ENCODE measurements at places on chromosomes 16 and 17.

- no peak for DNase-seq
Observed at GRCh38 chr16:86880316-86881117, 302.2 kb downstream of the FOXL1 start.

GRCh38 chr17:41710472-41711090 is 1.6 kb upstream of the GAST start:
- no peak for DNase-seq

- DNase-seq, result no peak
Observed at GRCh38 chr17:28071891-28072606, 29.6 kb downstream of the NLK start.

DNA sequence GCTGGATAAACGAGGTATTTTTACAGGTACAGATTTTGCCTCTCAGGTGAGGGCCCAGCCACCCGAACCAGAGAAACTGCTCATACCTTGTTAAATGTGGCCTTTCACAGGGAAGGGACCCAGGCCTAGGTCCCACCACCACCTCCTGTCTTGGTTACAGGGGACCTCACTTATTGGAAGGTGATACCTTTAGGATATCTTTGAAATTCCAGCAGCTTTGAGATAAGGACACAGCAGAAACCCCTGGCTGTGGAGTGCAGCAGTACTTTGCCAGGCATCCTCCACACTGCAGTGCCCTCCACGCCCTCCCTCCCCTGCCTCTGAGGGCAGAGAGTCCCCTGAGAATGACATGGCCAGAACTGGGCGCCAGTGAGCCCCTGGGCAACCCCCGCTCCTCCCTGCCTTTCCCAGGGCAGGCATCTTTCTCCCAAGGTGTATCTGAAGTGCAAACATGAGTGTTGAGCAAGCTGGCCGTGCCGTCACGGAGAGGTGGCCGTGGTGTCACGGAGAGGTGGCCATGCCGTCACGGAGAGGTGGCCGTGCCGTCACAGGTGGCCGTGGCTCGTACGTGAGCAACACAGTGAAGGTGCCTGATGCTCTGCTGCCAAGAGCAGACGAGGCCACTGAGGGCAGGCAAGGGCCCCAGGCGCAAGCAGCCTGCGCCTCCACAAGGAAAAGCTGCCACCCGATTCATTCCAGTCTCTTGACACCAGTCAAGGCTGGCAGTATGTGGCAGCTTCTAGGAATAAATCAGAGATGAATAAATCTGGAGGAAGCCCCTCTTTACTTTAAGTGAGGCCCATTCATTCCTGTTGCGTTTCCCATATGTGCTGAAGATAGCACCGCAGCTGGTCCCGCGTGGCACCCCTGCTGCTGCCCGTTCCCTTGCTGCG is 134.5 kb upstream of the CHMP6 start:
- DNase-seq, result no peak

DNA sequence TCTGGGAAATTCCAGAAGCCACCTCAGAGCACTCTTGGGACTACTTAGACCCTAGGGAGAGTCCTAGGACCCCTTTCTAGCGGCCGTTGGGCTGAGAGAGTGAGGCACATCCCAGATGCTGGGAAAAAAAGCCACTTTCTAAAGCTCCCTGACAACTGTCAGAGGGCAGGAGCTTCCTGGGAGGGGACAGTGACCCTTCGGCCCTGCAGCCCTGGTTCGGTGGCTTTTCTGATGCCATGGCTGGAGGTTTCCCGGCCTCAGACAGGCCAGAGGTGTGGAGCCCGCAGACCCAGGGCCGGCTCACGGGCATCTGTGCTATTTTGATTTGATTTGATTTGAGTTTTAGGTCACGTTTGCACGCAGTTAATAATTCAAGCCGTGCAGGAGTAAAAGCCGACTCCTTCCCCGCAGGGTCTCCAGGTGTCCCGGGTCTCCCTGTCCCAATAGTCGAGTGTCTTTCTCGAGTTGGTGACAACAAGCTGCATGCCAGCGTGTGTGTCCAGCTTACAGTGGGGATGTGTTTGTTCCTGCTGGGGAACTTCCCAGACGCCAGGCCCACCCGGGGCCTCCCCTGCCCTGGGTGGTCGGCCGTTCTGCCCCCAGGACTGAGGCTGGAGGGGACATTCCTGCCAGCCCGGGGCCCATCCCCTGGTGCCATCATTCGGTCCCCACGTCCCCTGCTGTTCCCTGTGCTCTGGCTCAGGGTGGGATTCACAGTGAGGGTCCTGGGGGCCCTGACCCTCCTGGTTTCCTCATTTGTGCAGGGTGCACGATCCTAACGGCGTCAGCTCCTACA is 1.0 kb upstream of the CBFA2T3 start:
- DNase-seq, result no peak

DNA sequence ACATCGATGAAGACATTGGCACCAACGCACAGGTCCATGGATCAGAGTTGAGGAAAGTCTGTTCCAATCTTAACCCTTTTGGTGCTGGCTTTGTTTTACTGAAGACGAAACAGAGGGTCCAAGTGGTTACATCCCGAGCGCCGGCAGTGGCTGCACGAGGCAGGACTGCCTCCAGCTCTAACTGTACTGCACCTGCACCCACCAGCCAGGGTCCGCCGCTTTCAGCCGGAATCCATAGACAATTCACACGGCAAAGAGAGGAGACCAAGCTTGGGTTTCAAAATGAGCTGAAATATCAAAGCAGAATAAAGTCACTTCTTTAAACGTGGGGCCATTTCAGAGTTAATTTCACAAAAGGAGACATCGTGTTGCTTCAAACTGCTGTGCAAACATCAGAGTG is 21.2 kb upstream of the ZC3H18 start:
- DNase-seq, result no peak

GRCh38 chr16:85958731-85959130 is 59.8 kb downstream of the IRF8 start:
- no peak for DNase-seq

- no peak for DNase-seq
Observed at GRCh38 chr17:67970783-67971182, 25.5 kb downstream of the C17orf58 start.

- no peak for DNase-seq
Observed at GRCh38 chr17:44211281-44212265, 7.9 kb downstream of the UBTF start.

- no peak for DNase-seq
Observed at GRCh38 chr16:66420396-66420795, 6.7 kb upstream of the BEAN1 start.

GRCh38 chr17:80451104-80451775 is 25.2 kb downstream of the NPTX1 start:
- DNase-seq, result no peak

DNA sequence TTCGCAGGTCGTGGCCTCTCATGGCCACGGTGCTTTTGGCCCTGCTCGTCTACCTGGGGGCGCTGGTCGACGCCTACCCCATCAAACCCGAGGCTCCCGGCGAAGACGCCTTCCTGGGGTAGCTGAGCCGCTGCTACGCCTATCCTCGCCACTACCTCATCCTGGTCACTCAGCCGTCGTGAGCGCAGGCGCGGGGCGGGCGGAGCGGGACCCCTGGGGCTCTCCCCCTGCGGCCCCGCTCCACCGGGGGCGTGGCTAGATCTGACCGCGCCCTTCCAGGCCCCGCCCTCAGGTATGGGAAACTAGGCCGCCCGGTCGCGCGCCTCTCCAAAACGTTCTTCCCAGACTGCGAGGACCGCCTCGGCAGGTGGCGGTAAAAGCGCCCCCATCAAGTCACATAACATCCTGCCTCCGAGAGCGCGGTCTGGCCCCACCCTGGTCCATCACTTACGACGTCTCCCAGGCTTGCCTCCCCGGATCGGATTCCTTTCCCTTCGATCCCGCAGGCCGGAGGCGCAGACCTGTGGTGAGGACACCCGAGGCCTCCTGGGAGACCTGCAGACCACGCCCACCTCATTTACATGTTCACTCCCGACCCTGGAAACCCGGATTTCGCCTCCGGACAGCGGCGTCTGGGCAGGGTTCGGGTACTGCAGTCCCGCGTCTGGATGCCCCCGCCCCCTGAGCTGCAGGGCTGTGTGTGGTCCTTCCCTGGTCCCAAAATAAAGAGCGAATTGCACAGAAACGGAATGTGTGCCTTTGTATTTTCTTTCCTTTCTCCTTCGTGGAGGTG is 91.5 kb upstream of the TMEM97 start:
- DNase-seq, result no peak

GRCh38 chr16:19348578-19349315 is 63.2 kb downstream of the CLEC19A start:
- no peak for DNase-seq

DNA sequence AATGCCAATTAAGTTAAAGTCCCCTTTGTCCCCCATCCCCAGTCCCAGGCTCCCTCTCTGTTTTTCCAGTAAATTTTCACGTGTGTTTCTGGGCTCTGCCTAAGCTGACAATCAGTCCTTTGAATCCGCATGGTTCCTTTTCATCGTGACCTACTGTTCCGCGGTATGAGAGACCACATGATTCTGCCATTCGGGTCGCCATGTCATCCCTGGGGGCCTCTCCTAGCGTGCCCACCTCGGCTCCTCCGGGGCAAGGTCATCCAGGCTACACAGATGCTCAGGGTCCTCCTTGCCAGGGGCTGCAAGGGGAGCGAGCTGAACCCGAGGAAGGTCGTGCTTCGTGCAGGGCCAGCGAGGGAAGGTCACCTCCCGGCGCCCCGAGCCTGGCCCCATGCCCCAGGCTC is 157.6 kb downstream of the RAB11FIP4 start:
- peak; percentile 9 for DNase-seq

DNA sequence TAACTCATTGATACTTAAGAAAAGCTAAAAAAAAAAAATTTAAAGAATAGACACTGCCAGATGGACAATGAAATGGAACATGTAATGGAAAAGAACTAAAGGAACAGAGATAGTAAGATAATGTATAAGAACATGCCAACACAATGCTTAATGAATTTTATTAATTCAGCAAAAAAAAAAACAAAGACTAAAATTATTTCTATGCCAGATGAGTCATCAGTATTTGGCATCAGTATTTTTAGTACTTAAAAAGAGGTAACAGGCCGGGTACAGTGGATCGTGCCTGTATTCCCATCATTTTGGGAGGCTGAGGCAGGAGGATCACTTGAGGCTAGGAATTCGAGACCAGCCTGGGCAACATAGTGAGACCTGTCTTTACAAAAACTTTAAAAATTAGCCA is 168.5 kb downstream of the CYB561 start:
- no peak for DNase-seq

GRCh38 chr17:74748279-74748528 is 224 bp upstream of the NHERF1 start:
- no peak for DNase-seq

- no peak for DNase-seq
Observed at GRCh38 chr17:62688398-62689160, 61.1 kb downstream of the MRC2 start.

- DNase-seq, result no peak
Observed at GRCh38 chr16:85167589-85168537, 55.6 kb upstream of the CIBAR2 start.

- no peak for DNase-seq
Observed at GRCh38 chr17:82795615-82796014, 43.8 kb downstream of the TBCD start.

DNA sequence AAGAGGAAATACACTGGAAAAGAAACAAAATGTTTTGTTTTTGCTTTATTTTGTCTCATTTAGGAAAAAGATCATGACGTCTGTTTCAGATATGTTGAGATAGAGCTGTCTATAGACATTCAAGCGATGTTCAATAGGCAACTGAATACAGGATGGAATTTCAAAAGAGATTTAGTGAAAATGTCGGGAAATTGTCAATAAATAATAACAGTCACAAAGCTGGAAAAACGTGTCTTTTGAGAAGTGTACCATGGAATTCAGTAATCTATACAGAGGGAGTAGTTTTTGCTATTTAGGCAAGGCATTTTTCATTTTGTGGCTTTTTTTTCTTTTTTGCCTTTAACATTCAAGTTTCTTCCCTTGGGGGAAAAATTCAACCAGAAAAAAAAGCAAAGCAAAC is 33.0 kb downstream of the TMEM100 start:
- DNase-seq, result no peak

DNA sequence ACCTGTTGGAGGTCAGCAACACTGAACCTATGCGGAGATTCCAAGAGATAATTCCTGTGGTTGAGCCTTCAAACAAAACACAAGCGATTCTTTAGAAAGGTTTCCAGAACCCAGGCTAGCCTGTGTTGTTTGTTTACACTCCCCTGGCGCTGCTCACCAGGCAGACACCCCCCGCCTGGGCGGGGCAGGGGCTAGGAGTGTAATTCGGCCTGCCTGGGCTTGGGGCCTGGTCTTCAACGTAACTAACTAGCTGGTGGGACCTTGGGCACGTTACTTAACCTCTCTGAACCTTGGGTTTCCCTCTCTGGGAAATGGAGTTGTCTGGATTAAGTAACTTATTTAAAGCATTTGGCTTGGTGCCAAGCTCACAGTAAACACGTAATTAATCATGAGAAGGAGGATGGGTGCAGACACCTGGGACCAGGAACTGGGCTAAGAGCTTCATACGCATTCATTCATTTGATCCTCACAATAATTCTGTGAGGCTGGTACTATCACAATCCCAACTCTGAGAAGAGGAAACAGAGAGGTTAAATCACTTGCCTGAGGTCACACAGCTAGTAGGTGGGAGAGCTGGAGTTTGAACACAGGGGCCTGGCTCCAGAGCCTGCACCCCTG is 7.6 kb upstream of the ARHGAP27 start:
- DNase-seq, result no peak

GRCh38 chr17:62965686-62966425 is at the start of gene TANC2:
Gene TANC2, plus strand, starts transcription at chr17:62966235. Its CDS starts 43,325 bp downstream, at chr17:63009560.
- peak; percentile 55 for DNase-seq

DNA sequence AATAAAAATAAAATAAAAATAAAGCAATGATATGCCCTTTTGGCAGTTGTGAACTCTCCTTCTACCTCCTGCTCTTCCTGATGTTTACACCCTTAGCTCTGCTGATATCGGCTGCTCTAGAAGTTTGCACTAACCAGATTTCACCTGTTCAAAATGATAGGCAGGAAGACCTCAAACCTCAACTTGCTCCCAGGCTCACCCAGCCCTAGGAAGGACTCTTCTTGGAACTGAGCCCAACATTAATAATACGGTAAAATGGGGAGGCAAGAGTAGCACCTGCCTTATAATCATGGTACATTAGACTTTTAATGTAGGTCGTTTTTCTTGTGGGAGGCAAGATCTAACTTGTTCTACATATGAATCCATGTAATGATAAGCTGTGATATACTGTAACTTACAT is 61.2 kb upstream of the MED13 start:
- DNase-seq, result no peak

GRCh38 chr17:66542967-66543520 is 240.6 kb downstream of the PRKCA start:
- no peak for DNase-seq

DNA sequence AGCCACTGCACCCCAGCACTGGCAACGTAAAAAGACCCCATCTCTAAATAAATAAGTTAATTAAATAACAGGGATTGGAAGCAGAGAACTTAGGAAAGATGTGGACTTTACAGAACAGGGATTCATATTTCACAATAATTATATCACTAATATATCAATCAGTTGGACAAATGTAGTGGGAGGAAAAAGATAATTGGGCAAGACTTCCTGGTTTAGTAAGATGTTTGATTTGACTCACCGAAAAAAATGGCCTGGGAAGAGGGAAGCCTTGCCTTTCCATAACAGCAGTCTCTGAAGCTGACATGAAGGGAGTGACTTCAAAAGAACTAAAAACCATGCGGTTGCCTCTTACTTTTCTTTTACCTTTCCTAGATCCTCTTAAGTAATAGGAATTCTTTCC is 15.2 kb upstream of the C17orf78 start:
- no peak for DNase-seq

- DNase-seq, result no peak
Observed at GRCh38 chr17:79993390-79994227, 42.1 kb downstream of the TBC1D16 start.

All from stimulated activated CD8-positive, alpha-beta memory T cell treated with anti-CD3 and anti-CD28 coated beads, Interleukin-7, amount 100 ng/mL, for 1 hour (primary cell).